ENCODE measurements at places on chromosomes 2 and 18.

- DNase-seq, result no peak
Observed at GRCh38 chr2:231388725-231389346, 6.7 kb upstream of the B3GNT7 start.

- no peak for DNase-seq
Observed at GRCh38 chr18:6255886-6256285, 158.8 kb downstream of the L3MBTL4 start.

DNA sequence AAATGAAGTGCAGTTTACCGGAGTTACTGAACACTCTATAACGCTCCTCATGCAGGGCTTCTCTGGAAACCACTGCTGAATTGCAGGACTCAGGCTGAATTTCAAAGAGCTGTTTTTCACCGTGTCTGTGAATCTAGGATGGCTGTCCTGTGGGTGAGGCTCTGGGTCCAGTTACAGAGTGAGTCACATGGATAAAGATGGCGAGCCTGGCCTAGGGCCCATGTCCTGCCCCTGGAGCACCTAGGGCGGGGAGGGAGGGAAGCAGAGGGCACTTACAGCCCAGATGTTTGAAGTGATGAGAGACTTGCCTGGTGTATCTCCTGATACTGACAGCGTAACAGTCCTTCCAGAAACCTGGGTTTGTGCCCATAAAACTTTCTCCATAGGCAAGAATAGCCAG lies 583.0 kb downstream of the IRS1 start:
- no peak for DNase-seq

DNA sequence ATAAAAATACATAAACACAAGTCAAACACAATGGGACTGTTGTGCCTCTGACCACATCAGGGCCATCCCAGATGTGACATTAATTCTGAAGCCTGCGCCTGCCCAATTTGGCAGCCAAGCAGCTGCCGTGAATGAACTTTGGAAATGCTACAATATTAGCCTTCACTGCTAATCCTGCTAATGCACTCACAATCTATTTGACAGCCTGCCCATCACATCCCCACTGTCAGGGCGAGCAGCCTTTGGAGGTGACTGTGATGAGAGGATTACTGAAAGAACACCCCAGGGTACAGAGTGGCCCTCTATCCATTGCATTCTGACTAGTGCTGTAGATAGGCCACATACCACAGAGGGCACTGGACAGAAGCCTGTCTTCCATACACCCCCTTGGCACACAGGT lies 21.6 kb downstream of the OSR1 start:
- no peak for DNase-seq

GRCh38 chr2:45741161-45741850 lies 89.8 kb downstream of the PRKCE start:
- DNase-seq, result no peak

- no peak for DNase-seq
Observed at GRCh38 chr2:114787486-114787885, 345.0 kb downstream of the DPP10 start.

- no peak for DNase-seq
Observed at GRCh38 chr2:9764153-9764778, 79.0 kb upstream of the TAF1B start.

Measured in non-pigmented ciliary epithelial cell (primary cell).